ENCODE measurements at places on chromosomes 4 and X. TPM values are rescaled to one million over a fixed set of nuclear protein-coding genes. Genes with fewer than 3 reads are reported as not detected.

GRCh38 chr4:86670756-86671155 lies 76.6 kb downstream of the PTPN13 start:
- DNase-seq, result peak; percentile 88

- DNase-seq, result no peak
Observed at GRCh38 chr4:89108091-89108490, 3.2 kb upstream of the TIGD2 start.

DNA sequence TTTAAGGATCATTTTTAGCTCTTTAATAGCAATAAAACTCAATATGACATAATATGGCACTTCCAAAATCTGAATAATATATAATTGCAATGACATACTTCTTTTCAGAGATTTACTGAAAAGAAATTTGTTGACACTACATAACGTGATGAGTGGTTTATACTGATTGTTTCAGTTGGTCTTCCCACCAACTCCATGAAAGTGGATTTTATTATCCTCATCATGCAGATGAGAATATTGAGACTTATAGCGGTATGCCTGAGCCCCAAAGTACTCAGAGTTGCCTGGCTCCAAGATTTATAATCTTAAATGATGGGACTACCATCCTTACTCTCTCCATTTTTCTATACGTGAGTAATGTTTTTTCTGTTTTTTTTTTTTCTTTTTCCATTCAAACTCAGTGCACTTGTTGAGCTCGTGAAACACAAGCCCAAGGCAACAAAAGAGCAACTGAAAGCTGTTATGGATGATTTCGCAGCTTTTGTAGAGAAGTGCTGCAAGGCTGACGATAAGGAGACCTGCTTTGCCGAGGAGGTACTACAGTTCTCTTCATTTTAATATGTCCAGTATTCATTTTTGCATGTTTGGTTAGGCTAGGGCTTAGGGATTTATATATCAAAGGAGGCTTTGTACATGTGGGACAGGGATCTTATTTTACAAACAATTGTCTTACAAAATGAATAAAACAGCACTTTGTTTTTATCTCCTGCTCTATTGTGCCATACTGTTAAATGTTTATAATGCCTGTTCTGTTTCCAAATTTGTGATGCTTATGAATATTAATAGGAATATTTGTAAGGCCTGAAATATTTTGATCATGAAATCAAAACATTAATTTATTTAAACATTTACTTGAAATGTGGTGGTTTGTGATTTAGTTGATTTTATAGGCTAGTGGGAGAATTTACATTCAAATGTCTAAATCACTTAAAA lies 15.3 kb downstream of the ALB start:
- no peak for DNase-seq

DNA sequence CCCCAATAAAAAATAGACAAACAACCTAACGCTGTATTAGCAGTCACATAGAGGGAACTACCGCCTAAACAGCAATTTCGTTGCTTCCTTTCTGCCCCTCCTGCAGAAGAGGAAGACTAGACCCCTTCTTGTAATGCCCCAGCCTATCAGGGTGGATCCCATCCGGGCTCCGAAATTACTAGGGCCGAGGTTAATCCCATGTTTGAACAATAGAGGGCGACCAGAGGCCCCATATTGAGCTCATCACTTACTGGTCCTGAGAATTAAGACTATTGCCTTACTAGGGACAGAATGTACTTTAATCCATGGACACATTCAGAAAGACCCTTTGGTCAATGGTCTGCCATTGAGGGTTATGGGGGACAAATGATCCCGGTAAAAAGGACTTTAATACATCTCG lies 11.8 kb upstream of the ZNF630 start:
- peak; percentile 60 for DNase-seq

- no peak for DNase-seq
Observed at GRCh38 chr4:28886934-28887333, 1833.2 kb upstream of the PCDH7 start.

DNA sequence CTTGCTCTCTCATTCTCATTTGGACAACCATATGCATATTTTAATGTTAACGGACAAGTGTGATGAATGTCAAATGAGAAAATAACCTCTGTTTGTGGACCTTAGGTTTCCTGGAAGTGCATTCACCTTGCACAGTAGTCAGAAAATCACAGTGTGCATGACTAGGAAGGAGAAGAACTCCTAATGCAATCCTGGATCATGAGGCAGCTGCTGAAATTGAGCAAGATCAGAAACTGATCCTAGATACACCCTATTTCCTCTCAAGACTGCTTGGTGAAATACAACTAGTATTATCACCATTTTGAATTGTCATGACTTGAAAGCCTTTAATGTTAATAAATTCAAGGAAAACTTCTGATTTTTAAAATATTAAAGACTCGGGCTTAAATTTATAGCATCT lies 1148.9 kb downstream of the STIM2 start:
- no peak for DNase-seq

- DNase-seq, result no peak
Observed at GRCh38 chr4:91114386-91114785, 987.2 kb downstream of the CCSER1 start.

DNA sequence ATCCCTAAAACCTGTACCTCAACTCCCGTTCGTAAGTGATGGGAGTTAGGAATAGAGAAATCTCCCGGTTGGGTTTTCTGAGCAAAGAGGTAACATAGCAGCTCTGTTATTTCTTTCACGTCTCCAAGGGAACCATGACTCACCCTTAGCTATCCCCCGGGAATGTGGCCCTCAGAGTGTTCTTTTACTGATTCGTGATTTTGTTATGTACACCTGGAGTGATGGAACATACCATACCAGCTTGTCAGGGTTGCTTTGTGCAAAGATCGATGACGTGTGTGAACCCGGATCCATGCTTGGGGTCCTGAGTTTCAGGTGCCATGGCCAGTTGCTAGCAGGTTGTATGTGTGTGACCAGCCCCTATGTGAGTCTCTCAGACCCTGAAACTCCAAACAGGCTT lies 52.6 kb downstream of the HPRT1 start:
- peak; percentile 62 for DNase-seq

GRCh38 chr4:19327364-19327763 lies 924.3 kb upstream of the SLIT2 start:
- no peak for DNase-seq

GRCh38 chr4:98203332-98204235 lies 57.6 kb upstream of the RAP1GDS1 start:
- no peak for DNase-seq

DNA sequence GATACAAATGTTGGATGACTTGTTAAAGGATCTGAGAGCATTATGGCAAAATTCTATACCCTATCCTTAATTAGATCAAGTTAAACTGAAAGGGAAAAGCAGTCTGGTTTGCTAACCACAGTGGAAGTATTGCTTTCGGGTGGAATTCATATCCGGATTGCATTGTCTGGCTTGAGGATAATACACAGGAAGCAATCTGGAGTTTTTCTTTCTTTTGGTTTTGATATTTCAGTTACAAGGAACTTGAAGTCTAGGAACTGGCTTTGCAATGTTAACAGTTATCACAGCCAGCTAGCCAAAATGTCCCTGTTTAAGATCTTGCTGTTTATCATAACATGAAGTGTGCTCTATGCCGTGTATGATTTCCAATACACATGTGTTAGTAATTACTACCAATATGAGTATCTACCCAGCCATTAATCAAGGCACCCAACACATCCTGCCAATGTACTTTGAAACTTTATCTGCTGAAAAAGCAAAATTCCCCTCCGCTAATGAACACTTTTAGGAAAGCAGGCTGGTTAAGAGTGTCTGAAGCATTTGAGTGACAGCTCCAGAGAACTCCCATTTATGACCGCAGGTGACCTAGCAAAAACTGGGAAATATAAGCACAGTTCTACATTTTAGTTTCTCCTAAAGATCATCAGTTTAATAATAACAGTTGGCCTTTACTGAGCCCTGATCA lies 146.4 kb downstream of the PALLD start:
- no peak for DNase-seq

- peak; percentile 29 for DNase-seq
Observed at GRCh38 chr4:176376032-176376614, 56.4 kb downstream of the SPCS3 start.

Gene WNK3
- total RNA-seq, result not detected

Gene SMIM10
- total RNA-seq, result not detected

Gene POLN
- 2.8 TPM for total RNA-seq

Gene AKAP4
- total RNA-seq, result not detected

Gene CNKSR2
- total RNA-seq, result not detected

Data from MCF 10A (cell line).